ENCODE measurements at places on chromosomes 11 and 22.

DNA sequence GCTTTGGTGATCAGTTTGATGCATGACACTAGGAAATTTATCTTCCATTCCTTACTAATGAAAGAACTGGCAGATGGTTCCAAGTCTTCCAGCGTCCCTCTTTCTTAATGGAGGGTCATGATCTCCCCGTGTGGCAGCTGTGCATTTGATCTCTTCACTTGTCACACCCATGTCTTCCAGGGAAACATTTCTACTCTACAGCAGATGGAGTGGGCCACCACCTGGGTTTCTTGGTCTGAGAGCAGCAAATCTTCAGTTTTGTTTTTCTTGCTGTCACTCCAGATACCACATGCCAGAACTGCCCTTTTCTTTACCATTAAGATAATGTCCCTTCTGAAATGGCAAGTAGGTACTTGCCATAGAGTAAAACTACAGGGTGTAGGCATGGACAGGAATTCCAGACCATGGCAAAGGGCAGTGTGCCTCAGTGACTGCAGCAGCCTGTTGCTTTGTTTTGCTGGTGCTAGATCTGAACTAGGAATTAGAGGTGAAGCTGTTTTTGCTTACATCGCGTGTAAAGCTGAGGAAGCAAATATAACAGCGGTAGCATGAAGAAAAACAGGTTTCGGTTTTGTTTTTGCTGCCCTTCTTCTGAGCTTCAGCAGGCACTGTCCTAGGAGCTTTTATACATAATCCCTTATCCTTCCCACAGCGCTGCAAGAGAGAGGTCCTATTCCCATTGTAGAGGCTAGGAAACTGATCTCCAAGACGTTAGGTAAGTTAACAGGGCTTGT lies 20.7 kb upstream of the C11orf96 start:
- no peak for DNase-seq

DNA sequence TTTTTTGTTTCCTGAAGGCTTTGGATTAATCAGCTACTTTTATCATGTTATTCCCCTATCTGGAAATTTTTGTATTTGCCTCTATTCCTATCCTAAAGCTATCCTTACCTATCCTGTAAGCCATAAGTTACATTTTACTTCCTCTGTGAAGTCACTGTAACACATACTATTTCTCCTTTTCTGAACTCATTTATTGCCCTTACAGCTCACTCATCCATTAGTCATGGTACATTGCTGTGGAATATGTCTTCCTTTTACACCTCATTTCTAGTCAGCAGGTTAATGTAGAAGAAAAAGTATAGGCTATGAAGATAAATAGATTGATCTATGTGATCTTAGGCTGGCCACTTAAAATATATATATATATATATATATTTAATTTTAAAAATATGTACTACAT lies 28.0 kb downstream of the SWAP70 start:
- no peak for DNase-seq

GRCh38 chr22:39820256-39820655 lies 73.3 kb downstream of the ENTHD1 start:
- no peak for DNase-seq

GRCh38 chr11:87778357-87778756 lies 396.9 kb downstream of the RAB38 start:
- DNase-seq, result no peak

- no peak for DNase-seq
Observed at GRCh38 chr11:124474079-124474478, 28.6 kb upstream of the OR8B8 start.

- DNase-seq, result no peak
Observed at GRCh38 chr22:33051960-33052839, 6.0 kb downstream of the SYN3 start.

GRCh38 chr11:65435981-65436411 lies 13.4 kb downstream of the NEAT1 start:
- no peak for DNase-seq

DNA sequence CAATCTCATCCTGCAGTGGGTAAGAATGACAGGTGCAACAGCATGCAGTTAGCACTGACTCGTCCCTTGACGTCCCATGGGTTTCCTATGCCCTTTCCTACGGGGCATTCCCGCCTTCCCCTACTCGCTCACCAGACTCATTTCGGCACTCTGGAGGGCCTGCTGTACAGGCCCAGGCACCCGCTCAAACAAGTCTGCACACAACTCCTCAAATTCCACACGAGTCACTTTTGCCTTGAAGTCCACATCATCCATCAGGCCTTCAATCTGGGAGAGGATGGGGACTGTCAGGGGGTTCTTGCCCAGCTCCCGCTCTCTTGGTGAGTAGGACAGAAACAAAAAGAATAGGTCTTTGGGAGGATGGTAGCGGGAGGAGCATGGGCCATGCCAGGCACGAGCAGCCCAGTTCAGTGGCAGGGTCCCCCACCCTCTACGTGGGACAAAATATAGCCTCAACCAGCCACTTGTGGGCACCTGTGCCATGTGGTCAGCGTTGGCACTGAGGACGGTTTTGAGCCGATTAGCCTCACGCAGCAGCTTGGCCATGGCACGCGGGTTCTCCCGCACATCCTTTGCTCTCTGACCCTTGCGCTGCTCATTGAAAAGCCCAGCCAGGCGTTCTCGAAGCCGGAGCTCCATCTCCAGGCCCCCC lies 4.7 kb downstream of the HYOU1 start:
- DNase-seq, result no peak

- peak; percentile 8 for DNase-seq
Observed at GRCh38 chr11:3217818-3218482, 663 bp downstream of the MRGPRG start.

GRCh38 chr11:119594639-119595249 lies 134.3 kb downstream of the NECTIN1 start:
- DNase-seq, result no peak

- peak; percentile 13 for DNase-seq
Observed at GRCh38 chr11:2584812-2585565, 114.8 kb downstream of the KCNQ1OT1 start.

- no peak for DNase-seq
Observed at GRCh38 chr22:39941601-39942000, 18.6 kb upstream of the TMA7B start.

DNA sequence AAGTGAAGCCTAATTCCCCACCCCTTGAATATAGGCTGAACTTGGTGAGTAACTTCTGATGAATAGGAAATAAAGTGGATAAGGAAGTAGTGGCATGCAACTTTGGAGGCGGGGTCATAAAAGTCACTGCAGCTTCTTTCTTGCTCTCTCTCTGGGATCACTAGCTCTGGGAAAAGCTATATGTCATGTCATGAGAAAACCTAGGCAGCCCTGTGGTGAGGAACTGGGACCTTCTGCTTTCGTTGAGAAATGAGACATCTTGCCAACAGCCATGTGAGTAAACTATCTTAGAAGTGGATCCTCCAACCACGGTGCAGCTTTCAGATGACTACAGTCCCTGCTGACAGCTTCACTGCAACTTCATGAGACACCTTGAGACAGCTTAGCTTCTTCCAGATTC lies 15.7 kb downstream of the ZNF214 start:
- no peak for DNase-seq

- no peak for DNase-seq
Observed at GRCh38 chr22:25770333-25770732, 28.3 kb downstream of the MYO18B start.

DNA sequence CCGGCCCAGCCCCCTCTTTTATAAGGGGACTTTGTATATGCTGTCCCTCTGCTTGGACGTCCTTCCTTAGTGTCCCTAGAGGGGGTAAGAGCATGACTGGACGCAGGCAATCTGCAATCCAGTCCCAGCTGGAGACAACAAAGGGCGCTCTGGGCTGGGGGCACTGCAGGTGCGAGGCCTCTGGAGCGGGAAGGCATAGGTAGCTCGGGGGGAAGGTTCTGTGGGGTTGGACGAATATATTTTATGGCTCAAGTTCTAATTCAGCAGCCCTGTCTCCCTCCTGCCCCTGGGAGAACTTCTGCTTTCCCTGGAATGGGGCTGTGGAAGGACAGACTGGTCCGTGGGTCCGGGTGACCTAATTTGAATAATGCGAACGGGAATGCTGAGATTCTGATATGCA lies 40.0 kb downstream of the KCNJ4 start:
- peak; percentile 12 for DNase-seq

DNA sequence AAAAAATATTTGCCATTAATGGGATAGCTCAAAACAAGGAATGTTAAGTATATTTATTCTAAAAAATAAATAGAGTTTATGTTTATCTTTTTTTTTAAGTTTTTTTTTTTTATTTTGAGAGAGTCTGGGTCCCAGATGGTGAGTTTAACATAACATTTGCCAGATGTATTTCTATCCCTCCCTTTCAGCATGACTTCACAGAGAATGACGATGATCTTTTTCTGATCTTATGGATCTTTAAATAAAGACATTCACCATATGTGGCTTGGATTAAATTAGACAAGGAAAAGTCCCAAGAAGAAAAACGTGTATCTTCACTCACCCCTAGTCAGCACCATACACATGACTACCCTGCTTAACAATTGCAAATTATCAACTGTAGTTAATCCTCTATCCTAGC lies 839.8 kb upstream of the CNTN5 start:
- no peak for DNase-seq

GRCh38 chr11:93487032-93487483 lies 56.1 kb downstream of the SMCO4 start:
- no peak for DNase-seq

DNA sequence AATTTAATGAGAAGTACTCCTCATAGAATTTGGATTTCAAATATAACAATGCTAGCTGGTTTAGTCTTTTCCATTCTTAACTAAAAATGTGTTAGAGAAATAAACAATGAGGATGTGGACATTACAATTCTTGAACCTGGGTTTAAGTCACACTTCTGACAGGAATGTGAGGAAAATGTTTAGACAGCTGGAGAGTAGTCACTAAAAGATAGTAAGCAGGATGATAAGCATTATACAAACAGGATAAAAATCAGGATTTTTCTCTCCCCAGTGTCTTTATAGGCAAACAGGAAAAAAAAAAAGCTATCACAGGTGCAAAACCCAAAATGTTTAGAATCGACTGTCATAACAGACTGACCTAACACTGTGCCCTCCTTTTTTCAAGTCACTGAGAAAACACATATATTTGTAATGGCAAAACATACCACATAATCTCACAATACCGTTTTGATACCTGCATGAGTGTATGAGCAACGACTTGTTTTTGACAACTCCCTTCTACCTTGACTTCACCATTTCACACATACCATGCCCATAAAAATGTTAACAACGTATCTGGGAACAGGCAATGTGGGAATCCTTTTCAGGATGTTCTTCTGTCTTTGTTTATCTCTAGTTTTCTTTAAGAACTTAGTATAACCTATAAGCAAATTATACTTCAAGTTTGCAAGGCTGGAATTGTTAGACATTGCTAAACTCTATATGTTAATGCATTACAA lies 242.0 kb downstream of the SBF2 start:
- no peak for DNase-seq

- DNase-seq, result no peak
Observed at GRCh38 chr22:42716221-42716620, 4.4 kb downstream of the A4GALT start.

DNA sequence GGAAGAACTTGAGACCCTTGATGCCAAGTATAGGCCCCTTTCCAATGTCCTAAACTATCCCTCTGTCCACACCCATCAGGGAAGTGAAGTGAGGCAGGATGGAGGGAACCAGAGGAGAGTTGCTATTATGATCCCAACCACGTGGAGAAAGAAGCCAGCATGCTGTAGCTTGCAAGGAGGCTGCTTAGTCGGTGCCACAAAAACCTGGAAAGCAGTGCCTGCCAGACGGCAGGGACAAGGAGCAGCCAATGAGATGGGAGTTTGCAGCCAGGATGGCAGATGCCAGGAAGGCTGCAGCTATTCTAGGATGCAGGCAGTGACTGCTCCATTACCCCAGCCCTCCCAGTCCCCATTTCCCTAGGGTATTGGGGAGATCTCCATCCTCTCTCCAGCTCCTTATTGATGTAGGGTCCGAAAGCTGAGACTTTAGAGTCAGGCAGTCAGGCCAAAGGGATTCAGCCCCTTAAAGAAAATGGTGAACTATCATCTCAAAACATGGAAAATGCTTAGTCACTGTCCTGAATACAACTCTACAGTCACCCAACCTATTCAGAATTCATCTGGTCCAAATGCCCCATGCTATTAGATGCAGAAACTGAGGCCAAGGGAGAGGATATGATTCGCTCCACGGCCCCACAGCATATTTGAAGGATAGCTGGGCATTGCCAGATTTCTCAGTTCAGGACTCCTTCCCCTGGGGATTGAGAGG lies 18.4 kb upstream of the LRRC55 start:
- no peak for DNase-seq

GRCh38 chr11:47533690-47534151 lies 19.2 kb downstream of the CELF1 start:
- DNase-seq, result no peak

DNA sequence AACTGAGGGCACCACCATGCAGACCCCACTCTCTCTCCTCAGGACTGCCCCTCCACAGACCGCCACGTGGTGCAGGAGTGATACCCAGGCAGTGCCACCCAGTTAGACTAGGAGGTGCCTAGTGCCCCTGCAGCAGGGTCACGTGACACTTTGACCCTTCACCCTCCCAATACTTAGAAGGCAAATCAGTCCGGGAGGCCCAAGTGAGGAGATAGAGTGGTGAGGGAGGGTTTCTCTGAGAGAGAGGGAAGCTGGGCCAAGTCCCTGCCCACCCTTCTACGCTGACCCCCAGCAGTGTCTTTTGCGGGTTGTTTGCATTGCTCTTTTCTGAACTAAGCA lies 84.6 kb downstream of the BUD13 start:
- DNase-seq, result no peak

GRCh38 chr11:38884145-38884865 lies 2286.3 kb upstream of the RAG2 start:
- DNase-seq, result no peak

- DNase-seq, result no peak
Observed at GRCh38 chr22:35914665-35915476, 113.8 kb downstream of the RBFOX2 start.

GRCh38 chr11:4156571-4156970 lies 62.0 kb downstream of the RRM1 start:
- DNase-seq, result no peak

DNA sequence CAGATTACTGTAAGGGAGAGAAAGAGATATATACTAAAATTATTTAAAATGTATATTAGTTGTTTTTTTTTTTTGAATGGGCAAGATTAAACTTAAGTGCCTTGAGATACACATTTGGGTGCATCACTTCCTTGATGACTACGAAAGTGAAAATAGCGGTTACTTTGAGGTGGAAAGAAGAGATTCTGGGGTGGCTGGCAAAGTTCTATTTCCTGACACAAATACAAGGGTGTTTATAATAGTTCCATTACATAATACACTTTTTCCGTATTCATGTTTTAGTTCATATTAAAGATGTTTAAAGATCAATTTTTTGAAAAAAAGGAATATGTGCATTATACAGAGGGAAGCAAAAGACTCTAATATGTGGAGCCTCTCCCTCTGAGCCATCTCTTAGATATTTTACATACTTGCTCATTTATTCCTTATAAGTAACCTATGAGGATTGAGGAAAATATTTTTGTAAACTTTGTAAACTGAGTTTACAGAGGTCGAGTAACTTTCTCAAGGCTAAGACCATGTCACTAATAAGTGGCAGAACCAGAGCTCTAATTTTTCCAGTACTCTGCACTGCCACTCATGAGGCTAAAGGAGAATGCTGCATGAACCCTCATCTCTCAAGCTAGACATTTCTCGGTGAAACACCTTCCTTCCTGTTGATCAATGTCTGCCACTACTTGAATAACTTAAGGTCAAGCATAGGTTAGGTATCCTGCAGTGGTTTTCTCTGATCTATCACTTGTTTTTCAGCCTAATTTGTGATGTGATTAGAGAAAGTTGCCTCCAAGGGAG lies 58.6 kb downstream of the DDIAS start:
- DNase-seq, result no peak

- no peak for DNase-seq
Observed at GRCh38 chr11:64747961-64748665, 4.2 kb upstream of the RASGRP2 start.
